ENCODE measurements at places on chromosomes 4 and X. TPM values are rescaled to one million over a fixed set of nuclear protein-coding genes. Genes with fewer than 3 reads are reported as not detected.

SPANXA1 gene
- total RNA-seq: not detected

UGT2B15 gene
- not detected for total RNA-seq

SMC1A gene
- total RNA-seq: 70.5 TPM

SOWAHB gene
- not detected for total RNA-seq

PPP2R2C gene
- total RNA-seq: not detected

DNA sequence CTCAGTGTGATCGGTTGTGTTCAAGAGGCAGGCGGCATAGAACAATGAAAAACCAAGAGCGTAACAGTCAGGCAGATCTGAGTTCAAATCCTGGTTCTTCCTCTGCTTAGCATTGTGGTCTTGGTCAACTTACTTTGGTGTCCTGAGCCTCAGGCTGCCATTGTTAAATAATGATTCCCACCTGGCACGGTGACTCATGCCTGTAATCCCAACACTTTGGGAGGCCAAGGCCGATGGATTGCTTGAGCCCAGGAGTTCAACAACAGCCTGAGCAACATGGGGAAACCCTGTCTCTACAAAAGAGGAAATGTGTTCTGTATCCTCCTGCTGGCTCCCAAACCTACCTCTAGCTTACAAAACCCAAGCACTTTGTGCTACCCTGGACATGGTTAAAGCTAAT lies 129.0 kb upstream of the STX18 start:
- DNase-seq: no peak

DNA sequence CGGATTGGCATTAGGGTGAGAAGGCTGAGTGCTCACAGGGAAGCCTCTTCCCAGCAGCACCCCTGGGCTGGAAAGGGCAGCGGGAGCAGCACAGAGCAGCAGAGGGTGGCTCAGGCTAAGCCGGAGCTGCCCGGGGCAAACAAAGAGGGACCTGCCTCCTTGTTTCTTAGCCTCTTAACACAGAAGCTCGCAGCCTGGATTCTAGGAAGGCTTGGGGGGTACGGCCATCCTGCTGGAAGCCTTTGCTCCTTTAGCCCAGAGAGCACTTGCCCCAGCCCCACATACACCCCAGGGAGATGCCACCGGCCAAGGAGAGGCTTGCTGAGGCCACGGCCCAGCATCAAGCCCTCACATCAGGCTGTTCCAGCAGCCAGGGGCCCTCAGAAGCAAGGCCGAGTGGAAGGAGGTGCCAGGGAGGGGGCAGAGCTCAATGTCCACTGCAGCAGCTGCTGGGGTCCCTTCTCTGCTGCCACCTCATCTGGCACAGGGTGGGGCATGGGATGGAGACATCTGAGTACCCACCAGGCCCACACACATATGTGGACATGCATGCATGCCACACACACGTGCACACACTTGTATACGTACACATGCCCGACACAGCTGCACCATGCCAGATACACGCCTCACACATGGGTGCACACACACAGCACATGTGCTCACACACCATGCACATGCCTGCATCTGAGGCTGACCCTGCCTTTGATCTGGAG lies 20.3 kb upstream of the SPON2 start:
- DNase-seq: no peak

GRCh38 chr4:89570931-89571330 lies 263.3 kb upstream of the GPRIN3 start:
- no peak for DNase-seq

DNA sequence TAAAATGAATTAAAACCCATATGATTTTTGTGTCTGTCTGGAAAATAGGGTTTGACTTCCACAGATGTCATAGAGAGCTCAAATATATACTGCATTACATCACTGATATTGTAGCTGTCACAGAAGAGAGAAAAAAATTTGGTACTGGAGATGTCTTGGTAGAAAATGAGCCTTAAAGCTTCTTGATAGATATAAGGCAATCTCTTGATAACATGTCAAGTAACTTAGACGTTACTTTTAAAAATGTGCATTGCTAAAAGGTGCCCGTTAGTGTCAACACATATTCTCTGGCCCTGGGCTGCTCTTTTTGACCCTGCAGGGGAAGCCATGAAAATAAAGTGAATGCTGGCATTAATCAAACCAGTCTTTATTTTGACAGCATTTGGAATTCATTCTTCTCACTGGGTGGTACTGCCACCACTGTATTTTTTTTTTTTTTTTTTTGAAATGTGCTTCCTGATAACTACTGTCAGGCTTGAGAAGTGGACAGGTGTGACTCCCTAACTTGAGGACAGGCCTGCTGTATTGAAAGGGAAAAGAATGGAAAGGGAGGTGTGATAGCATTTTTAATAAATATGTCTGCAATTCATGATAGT lies 53.0 kb upstream of the RAPGEF2 start:
- no peak for DNase-seq

- DNase-seq: no peak
These were observed 22.9 kb upstream of the COX7B2 start for GRCh38 chr4:46931981-46932380.

GRCh38 chr4:179872755-179873154 lies 2370.4 kb upstream of the TENM3 start:
- DNase-seq: no peak

DNA sequence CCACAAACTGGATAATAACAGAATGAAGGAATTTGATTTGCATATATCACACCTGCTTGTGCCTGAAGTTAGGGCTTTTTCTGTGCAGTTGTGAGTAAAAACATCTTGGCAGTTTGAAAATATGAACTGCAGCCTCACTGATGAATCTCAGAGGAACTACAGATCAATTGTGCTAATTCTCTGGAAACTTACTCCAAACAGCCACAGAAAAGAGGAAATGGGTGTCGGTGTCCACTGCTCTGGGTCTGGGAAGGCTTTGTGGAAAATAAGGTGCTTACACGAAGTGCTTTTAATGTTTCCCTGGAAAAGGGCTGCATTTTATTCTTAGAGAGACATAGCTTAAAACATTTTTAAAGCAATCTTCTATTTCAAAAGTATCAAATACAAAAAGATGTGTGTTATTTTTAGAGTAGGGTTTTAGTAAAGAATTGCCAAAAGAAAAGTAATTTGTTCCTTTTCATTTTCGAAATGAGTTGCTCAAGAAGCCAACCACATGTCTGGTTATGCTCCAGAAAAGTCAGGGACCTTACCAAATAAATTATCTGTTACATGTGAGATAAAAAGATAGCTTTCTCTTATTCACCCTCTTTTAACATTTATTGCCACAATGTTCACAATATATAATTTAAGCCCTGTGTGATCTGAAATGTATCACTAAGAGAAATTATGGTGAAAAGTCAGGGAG lies 240.1 kb downstream of the FRAS1 start:
- no peak for DNase-seq

DNA sequence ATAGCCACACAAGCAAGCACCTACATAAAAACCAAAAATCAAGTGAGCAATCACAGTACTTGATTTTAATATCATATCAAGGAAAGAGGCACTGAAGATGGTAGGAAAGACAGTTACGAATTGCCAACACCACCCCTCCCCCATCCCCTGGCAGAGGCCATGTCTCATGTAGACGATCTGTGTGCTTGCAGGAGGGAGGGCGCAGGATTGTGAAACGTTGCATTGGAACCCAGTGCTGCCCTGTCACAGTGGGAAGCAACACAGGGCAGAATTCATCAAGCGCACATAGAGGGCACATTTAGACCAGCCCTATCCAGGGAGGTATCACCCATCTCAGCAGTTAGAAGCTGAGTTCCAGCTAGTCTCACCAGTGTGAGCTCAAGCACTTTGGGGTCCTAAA lies 359.8 kb downstream of the DMD start:
- DNase-seq: no peak

- no peak for DNase-seq
These were observed 37.9 kb upstream of the NAP1L5 start for GRCh38 chr4:88735564-88735963.

DNA sequence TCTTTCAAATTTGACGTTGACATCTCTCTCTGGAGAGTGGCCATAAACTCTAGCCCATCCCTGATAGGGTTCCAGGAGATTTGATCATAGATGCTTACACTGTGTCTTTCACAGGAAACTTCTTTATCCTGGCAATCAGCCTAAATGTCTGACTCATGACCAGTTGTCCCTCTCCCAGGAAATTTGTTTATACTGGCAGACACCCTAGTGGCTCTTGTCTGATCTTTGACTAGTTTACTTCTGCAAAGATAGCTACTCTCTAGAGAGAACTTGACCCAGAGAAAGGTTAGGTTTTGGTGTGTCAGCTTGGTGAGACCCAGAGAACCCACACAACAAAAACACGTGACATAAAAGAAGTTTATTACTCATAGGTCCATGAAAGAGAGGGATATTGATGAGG lies 509.8 kb downstream of the CENPC start:
- DNase-seq: no peak

Data from naive thymus-derived CD4-positive, alpha-beta T cell (primary cell).